MV-4-11 (cell line): ENCODE measurements at places on chromosomes 4 and X.

DNA sequence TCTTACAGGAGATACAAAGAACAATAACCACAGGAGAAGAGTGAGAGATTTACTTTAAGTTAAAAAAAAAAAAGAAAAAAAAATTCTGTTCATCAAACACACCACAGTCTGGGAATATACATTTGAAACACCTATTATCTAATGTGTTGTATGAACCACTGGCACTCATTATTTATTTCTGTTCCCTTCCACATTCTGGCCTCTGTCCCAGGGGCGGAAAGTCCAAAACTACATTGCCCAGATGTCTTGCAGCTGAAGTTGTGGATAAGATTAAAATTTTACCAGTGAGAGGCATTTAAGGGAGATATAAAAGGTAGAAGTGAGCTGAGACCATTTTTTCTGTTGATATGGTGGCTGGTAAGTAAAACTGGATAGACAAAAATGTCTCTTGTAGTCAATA, 56.2 kb downstream of the SCLT1 start:
- DNase-seq: no peak

DNA sequence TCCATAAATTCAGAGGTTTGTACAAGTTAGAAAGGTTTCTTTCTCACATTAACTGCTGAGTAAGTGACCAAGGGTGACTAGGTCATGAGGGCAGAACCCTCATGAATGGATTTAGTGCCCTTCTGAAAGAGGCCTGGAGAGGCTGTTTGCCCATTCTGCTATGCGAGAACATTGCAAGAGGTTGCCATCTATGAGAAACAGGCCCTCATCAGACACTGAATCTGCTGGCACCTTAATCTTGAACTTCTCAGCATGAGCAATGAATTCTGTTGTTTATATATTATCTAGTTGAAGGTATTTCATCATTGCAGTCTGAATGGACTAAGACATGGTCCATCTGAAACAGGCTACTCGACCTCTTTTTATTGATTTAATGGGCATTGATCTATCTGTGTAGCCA, 96.2 kb upstream of the GPRIN3 start:
- no peak for DNase-seq

- DNase-seq: no peak
These were observed 166.5 kb downstream of the TBX22 start for GRCh38 chrX:80181079-80181478.

GRCh38 chr4:88995874-88996273, 61.1 kb downstream of the FAM13A start:
- DNase-seq: no peak

DNA sequence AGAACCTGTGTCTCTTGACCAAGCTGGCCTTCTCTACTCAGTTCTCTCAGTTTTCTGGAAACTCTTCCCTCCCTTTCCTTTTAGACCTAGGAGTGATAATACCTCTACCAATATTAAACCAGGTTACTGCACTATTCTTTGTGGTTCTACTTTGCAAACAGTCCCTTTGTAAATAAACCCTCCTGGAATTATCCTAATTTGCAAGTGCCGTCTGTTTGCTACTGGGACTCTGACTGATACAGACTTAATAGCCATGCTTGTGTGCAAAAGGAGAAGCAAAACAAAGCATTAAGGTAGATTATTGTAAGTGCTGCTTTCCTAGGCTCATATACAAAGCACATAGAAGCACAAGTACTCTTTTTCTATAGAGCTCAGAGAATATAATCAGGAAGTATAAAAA, 507.0 kb downstream of the INPP4B start:
- no peak for DNase-seq

- DNase-seq: no peak
These were observed 1.7 kb downstream of the FRAS1 start for GRCh38 chr4:78058591-78059523.

GRCh38 chr4:858831-859451, 33.0 kb upstream of the CPLX1 start:
- DNase-seq: no peak

DNA sequence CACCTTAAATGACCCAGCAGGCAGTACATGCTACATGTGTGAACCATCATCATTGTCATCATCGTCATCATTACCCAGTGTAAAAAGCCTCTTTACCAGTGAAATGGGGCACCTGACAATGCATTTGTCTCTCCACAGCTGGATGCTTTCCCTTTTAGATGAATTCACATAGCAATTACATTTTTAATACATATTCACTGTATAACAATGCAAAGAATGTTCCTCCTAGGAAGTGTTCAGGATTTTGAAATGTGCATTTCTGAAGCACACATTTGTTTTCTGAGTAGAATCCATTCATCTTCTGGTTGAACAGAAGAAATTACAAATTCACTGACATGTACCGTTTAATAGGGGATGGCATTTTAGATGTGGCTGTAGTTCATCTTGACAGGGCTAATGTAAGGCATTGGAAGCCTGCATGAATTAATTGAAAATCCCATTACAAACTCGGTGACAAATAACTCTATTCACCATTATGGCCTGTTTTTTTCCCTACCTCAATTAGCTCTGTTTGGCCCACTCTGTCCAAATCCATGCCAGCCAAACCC, 111.1 kb downstream of the SH3RF1 start:
- DNase-seq: no peak

GRCh38 chrX:45750639-45751038, 550.0 kb upstream of the DIPK2B start:
- no peak for DNase-seq

DNA sequence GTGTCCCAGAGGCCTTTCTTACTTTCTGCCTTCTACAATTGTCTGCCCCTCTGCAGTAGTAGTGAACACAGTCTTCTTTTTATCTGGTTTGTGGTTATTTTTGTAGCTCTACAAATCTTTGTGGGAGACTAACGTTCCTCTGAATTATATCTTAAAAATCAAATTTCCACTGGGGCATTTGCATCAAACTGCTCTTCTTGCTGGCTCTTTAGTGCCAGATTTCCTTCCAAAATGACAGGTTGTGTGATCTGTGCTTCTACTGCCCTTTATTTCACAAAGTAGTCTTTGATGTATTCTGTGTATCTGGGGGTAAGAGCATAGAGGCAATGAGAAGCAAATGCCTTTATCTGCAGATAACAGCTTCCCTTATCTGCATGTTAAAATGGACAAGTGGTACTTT, 34.5 kb downstream of the TSPAN7 start:
- no peak for DNase-seq

GRCh38 chr4:15149839-15150592, 147.7 kb downstream of the CPEB2 start:
- peak; percentile 31 for DNase-seq

GRCh38 chr4:155248002-155248896, 39.8 kb downstream of the NPY2R start:
- DNase-seq: no peak

DNA sequence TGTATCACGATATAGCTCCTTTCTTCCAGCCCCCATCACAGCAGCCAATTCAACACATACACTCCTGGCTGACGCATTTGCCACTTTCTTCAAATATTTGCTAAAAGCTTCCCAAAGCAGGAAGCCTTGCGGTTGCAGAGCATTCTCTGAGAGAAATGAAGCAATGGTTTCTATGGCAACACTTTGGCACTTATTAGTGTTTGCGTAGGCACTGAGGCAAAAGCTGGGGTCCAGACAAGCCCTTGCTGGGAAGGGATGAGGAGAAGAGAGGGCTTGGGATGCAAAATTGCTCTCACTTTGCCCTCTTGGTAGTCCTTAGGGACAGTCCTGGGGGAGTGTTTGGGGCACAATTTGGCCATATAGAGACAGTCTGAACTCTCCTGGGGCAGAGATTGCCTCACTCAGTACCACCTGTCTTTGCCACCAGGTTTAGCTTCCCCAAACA, 55.0 kb upstream of the PAK3 start:
- DNase-seq: peak; percentile 88

DNA sequence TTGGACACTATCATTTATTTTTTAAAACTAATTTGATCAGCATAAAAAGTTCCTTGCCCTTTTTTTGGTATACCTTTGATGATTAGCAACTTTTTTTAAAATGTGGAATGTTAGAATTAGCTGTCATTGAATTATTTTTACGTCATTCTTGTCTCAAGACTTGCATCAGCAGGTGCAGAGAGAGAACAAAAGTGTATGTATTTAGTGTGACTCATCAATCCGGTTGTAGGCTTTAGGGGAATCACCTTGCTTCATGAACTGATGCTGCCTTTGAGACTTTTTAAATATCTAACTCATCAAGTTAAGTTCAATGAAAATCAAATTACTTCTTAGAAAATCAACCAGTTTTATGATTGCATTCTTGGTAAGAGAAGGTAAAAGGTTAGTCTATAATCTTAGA, 125.1 kb downstream of the ARX start:
- no peak for DNase-seq

GRCh38 chrX:14564058-14564457, 34.7 kb downstream of the GLRA2 start:
- DNase-seq: no peak
